ENCODE measurements at places on chromosomes 6 and 20.

- DNase-seq, result no peak
These were observed 664.9 kb upstream of the CITED2 start for GRCh38 chr6:140039364-140039763.

DNA sequence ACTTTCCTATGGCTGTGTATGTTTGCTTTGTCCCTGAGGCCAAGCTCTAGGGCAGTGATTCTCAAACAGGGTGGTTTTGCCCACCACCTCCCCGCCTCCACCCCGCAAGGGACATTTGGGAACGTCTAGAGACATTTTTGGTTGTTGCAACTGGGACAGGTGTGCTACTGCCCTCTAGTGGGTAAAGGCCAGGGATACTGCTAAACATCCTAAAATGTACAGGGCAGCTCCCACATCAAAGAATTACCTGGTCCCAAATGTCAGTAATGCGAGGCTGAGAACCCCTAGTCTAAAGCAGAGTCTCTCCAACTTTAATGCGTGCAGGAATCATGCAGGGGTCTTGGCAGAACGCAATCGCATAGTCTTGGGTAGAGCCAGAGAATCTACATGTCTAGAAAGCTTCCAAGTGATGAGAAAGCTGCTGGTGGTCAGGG is 5.1 kb downstream of the KCNS1 start:
- DNase-seq, result peak; percentile 72

- DNase-seq, result no peak
These were observed 1017.4 kb upstream of the MANEA start for GRCh38 chr6:94559829-94560537.

GRCh38 chr6:106448000-106448426 is 87.5 kb downstream of the CRYBG1 start:
- no peak for DNase-seq

GRCh38 chr6:25042036-25042521 is 106.3 kb upstream of the RIPOR2 start:
- DNase-seq, result no peak
